ENCODE measurements at places on chromosomes 12 and 14.

- H3K4me1 ChIP-seq, result no peaks in the 10 kb centered on the region
- DNase-seq, result no peak
- no peak within 1 kb of the TSS for H3K27ac ChIP-seq
- no peaks in the 10 kb centered on the region for H3K36me3 ChIP-seq
- no peak within 1 kb of the TSS for H3K4me3 ChIP-seq
Measured at GRCh38 chr12:10178821-10179220, at the start of gene TMEM52B. TSS of gene TMEM52B (plus strand) at chr12:10179032. CDS start at chr12:10179575, 543 bp downstream.

GRCh38 chr12:75587340-75588106 lies 76.1 kb upstream of the KRR1 start:
- DNase-seq, result no peak
- H3K4me3 ChIP-seq, result no peak overlapping the region
- H3K27me3 ChIP-seq, result no peaks in the 10 kb centered on the region

DNA sequence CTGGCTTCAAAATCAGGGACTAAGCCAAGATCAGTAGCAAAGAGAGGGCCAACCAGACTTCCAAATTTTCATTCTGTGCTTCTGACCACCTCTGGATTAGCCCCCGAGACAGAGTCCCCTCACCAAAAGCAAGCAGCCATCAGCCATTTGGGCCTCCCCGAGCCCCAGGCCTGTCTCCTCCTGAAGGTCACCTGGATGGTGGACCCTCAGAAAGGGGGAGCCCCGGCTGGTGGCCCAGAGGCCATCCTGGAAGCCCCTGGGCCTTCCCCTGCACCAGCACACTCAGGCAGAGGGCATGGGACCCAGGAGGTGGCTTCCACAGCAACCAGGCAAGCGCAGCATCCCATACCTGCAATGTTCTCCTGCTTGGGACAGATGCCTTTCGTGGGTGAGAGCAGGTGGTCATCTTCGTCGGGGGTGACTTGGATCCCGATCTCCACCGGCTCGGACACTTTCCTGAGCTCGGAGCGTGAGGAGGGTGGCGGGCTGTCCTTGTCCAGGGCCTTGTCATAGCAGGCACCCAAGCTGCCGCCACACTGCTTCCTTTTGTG lies 14.8 kb downstream of the BCL11B start:
- H3K4me1 ChIP-seq, result no peaks in the 10 kb centered on the region
- H3K27me3 ChIP-seq, result peaks cover 55% of the 10 kb centered on the region
- H3K4me3 ChIP-seq, result no peak overlapping the region
- H3K27ac ChIP-seq, result no peak overlapping the region
- H3K36me3 ChIP-seq, result no peaks in the 10 kb centered on the region

- H3K36me3 ChIP-seq, result no peaks in the 10 kb centered on the region
- no peak overlapping the region for H3K27ac ChIP-seq
- no peaks in the 10 kb centered on the region for H3K4me1 ChIP-seq
- no peak for DNase-seq
Measured at GRCh38 chr14:71408362-71409030, 501.2 kb downstream of the PCNX1 start.

GRCh38 chr14:103284574-103285467 lies 49.2 kb upstream of the EIF5 start:
- DNase-seq, result no peak
- H3K4me1 ChIP-seq, result no peaks in the 10 kb centered on the region
- no peak overlapping the region for H3K27ac ChIP-seq
- H3K36me3 ChIP-seq, result no peaks in the 10 kb centered on the region
- H3K4me3 ChIP-seq, result no peak overlapping the region

GRCh38 chr12:106863189-106863588 lies 88.7 kb downstream of the RIC8B start:
- no peak overlapping the region for H3K4me3 ChIP-seq
- no peaks in the 10 kb centered on the region for H3K27me3 ChIP-seq
- no peak overlapping the region for H3K27ac ChIP-seq
- peaks cover 4% of the 10 kb centered on the region for H3K36me3 ChIP-seq

DNA sequence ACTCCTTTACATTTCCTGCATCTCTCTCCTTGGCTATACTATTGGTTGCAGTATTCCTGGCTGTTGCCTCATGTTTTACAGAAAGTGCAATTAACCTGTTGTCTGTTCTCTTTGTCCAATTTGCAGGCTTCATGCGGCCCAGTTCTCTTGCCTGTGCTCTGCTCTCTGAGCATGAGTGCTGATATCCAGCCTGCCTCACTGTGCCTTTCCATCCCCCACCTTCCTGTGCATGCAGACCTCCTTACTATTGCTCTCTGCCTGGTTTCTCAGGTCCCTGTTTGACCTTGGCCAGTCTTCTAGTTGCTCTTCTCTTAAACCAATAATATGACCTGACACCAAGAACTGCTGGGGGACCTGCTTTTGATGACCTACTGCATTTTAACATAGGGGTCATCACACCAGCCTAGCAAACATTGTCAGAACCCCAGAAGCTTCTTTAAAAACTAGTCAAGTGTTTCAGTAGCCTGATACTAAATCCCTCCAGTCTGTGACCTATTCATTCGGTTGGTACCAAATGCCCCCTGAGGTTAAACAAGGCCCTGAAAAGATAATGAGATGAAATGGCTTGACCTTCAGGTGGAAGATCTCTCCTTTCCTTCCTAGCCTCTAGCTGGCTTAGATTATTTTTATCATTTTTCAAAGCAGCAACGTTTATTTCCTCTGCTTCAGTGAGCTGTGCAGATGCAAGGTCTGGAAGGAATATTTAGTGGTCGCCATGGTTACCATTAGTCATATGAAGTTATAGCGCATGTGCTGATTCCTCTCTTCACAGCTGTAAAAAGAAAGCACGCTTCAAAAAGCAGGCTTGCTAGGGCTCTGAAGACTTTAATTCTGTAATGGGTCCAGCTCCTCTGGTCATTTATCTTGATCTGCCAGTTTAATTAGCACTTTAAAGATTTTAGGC lies 216.5 kb downstream of the PHLDA1 start:
- H3K27me3 ChIP-seq, result no peaks in the 10 kb centered on the region
- H3K4me3 ChIP-seq, result no peak overlapping the region
- H3K27ac ChIP-seq, result no peak overlapping the region
- H3K4me1 ChIP-seq, result no peaks in the 10 kb centered on the region
- H3K36me3 ChIP-seq, result no peaks in the 10 kb centered on the region
- no peak for DNase-seq

GRCh38 chr12:97173688-97174410 lies 266.8 kb downstream of the NEDD1 start:
- no peak for DNase-seq
- H3K27ac ChIP-seq, result no peak overlapping the region
- no peaks in the 10 kb centered on the region for H3K4me1 ChIP-seq
- H3K27me3 ChIP-seq, result no peaks in the 10 kb centered on the region

- H3K4me1 ChIP-seq, result no peaks in the 10 kb centered on the region
- no peak overlapping the region for H3K27ac ChIP-seq
- H3K36me3 ChIP-seq, result no peaks in the 10 kb centered on the region
- H3K4me3 ChIP-seq, result no peak overlapping the region
Measured at GRCh38 chr14:42671636-42672035, 1065.0 kb downstream of the LRFN5 start.

GRCh38 chr14:103867523-103867953 lies 20.2 kb upstream of the PPP1R13B start:
- no peak overlapping the region for H3K4me3 ChIP-seq
- H3K27me3 ChIP-seq, result no peaks in the 10 kb centered on the region
- no peak for DNase-seq
- H3K4me1 ChIP-seq, result peaks cover 28% of the 10 kb centered on the region
- H3K27ac ChIP-seq, result no peak overlapping the region

GRCh38 chr14:32702562-32702961 lies 236.1 kb upstream of the NPAS3 start:
- H3K4me1 ChIP-seq, result no peaks in the 10 kb centered on the region
- no peak for DNase-seq
- H3K27me3 ChIP-seq, result no peaks in the 10 kb centered on the region
- H3K36me3 ChIP-seq, result no peaks in the 10 kb centered on the region

- no peak for DNase-seq
- H3K4me1 ChIP-seq, result peaks cover 14% of the 10 kb centered on the region
- no peaks in the 10 kb centered on the region for H3K27me3 ChIP-seq
- no peak overlapping the region for H3K27ac ChIP-seq
- peaks cover 20% of the 10 kb centered on the region for H3K36me3 ChIP-seq
Measured at GRCh38 chr12:42236017-42236416, 2.0 kb downstream of the YAF2 start.

DNA sequence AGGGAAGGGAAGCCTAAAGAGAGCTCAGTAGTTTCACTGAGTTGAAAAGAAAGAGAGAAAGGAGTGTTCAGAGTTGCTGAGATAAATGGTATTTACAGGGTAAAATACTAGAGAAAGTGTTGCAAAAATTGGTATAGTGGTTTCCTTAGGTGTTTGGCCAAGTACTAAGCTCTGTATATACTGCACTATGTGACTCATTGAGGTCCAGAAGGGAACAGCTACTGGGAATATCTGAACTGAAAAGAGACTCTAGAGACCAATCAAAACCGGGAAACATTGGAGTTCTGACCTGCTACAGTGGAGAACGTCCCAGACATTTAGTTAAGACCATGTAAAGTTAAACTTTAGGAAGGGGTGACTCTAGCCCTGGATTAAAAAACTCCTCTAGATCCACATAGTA lies 42.7 kb upstream of the ALX1 start:
- H3K27me3 ChIP-seq, result no peaks in the 10 kb centered on the region
- H3K27ac ChIP-seq, result no peak overlapping the region
- H3K4me3 ChIP-seq, result no peak overlapping the region

DNA sequence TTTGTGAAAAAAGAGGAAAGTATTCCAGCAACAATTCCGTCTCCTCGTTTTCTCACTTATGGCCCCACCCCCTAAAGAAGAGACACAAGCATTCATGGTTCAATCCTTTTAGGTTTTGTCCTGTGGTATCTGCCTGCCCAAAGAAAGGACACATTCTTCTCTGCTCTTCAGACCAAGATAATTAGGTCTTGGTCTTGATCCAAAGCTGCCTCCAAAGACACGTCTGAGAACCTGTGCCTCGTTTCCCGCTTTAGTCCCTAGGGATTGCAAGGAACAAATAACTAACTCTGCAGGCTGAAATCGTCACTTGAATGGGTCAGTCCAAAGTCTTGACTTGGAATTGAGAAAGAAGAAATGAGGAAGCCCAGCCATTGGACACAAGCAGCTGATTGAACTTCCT lies 202.7 kb upstream of the FAR2 start:
- no peak overlapping the region for H3K4me3 ChIP-seq
- no peaks in the 10 kb centered on the region for H3K36me3 ChIP-seq
- H3K27ac ChIP-seq, result no peak overlapping the region
- no peaks in the 10 kb centered on the region for H3K4me1 ChIP-seq
- DNase-seq, result no peak

DNA sequence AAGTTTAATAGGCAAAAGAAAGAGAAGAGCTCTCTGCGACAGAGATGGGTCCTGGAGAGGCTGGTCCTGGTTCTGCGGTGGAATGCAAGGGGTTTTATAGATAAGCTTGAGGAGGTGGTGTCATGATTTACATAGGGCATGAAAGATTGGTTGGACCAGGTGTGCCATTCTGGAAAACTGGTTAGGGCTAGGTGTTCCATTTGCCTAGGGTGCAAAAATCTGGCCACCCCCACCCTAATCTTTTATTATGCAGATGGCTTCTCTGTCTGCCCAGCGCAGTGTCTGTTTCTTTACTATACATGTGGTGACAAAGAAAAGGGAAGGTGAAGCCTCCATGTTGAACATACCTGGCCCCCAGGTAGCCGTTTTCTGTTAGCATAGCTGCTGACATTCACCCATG lies 65.4 kb downstream of the ERC1 start:
- H3K27ac ChIP-seq, result no peak overlapping the region
- H3K36me3 ChIP-seq, result no peaks in the 10 kb centered on the region
- H3K4me3 ChIP-seq, result no peak overlapping the region
- H3K4me1 ChIP-seq, result no peaks in the 10 kb centered on the region

- no peak for DNase-seq
- no peak overlapping the region for H3K27ac ChIP-seq
- H3K4me1 ChIP-seq, result no peaks in the 10 kb centered on the region
Measured at GRCh38 chr12:21852251-21852650, 77.7 kb upstream of the KCNJ8 start.

DNA sequence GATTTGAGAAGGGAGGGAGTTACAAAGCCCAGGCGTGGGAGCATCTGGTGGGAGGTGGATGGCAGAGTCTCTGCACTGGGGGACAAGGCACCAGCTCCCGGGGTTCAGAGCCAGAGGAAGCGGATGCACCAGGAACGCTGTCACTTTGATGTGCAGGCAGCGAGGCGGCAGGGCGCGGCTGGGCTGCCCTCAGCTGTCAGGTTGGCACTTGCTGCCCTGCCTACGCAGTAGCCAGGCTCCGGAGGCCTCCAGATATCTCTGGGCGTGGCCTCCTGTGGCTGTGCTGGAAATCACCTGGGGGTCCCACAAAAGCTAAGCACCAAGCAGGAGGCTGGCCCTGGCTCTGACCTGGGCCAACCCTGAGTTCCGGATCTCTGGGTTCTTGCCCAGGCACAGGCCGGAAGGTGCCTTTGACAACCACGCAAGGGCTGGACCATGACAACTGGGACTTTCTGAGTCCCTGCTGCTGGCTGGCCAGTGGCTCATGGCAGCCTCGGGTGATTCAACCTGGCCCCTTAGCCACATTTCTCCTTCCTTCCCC lies 62.1 kb upstream of the MAP1LC3B2 start:
- H3K4me1 ChIP-seq, result peaks cover 8% of the 10 kb centered on the region
- no peak overlapping the region for H3K4me3 ChIP-seq
- H3K36me3 ChIP-seq, result no peaks in the 10 kb centered on the region

DNA sequence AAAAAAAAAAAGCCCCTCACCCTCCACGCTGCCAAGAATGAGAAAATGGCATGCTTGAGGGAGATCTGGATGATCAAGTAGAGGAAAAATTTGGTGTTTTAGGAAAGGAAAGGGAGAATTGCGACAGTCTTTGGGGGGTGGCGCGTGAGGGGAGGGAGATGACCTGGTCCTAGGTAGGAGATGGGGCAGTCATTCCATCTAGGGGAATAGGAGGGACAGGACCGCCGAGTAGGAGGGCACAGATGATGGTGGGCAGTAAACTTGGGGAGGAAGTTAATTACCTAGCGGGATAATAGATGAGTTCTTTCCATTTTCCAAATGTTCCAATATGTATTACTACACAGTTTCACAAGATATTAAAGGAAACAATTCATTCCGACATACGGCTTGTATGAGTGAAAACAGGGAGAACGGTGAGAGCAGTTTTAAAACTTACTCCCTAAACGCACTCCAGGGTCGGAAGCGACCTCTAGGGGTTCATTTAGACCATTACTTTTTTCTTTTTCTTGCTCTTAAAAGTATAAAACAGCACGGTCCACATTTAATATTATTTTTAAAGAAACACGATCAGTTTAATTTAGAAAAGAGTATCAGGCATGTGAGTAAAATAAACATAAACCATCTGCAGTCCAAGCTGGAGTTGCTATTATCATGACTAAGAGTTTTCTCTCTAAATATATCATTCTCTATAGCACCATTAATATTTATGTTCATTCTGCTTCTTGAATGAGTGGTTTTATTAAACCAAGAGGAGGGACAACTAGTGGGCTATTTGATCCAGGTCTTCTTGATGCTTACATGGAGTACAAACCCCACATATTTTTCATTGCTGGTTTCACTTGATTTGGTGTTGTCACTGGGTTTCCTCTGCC lies 3.0 kb upstream of the FNTB start:
- no peak overlapping the region for H3K27ac ChIP-seq
- peaks cover 4% of the 10 kb centered on the region for H3K27me3 ChIP-seq

All from K562 (cell line).